ENCODE measurements at places on chromosomes 4 and X. TPM values are rescaled to one million over a fixed set of nuclear protein-coding genes. Genes with fewer than 3 reads are reported as not detected.

DNA sequence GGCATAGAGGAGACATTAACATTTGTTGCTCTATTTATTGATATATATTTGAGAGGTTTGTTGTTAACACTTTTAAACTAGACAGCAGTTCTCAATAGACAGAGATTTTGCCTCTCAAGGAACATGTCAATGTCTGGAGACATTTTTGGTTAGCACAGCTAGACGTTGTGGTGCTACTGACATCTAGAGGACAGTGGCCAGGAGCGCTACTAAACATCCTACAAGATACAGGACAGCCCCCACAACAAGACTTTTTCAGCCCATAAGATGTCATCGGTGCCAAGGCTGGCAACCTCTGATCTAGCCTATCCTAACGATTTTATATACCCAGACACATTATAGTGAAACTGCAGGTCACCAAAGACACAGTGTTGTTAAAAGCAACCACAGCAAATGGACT lies 18.4 kb upstream of the CTSO start:
- no peaks in the 10 kb centered on the region for H3K27me3 ChIP-seq
- DNase-seq = peak; percentile 18
- no peaks in the 10 kb centered on the region for H3K36me3 ChIP-seq
- H3K4me1 ChIP-seq = no peaks in the 10 kb centered on the region

DNA sequence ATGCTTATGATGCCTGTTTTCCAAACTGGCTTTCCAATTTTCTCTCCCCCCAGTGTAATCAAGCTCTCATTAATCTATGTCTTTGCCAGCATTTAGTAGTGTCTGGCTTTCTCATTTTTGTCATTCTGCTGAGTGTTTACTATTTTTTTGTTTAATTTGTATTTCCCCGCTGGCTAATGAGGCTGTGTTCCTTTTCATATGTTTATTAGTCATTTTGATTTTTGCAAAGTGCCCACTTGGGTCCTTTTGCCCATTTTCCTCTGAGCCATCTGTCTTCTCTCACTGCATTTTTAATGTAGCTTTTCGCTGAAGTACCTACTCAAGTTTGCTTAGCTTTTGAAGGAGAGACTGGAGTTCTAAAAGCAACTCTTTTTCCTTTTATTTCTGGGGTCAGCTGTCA lies 14.7 kb downstream of the DCK start:
- no peaks in the 10 kb centered on the region for H3K27me3 ChIP-seq

- H3K27ac ChIP-seq = no peak overlapping the region
- H3K4me1 ChIP-seq = peaks cover 4% of the 10 kb centered on the region
- H3K36me3 ChIP-seq = no peaks in the 10 kb centered on the region
These were observed 163.4 kb downstream of the PTTG2 start for GRCh38 chr4:38123555-38123954.

DNA sequence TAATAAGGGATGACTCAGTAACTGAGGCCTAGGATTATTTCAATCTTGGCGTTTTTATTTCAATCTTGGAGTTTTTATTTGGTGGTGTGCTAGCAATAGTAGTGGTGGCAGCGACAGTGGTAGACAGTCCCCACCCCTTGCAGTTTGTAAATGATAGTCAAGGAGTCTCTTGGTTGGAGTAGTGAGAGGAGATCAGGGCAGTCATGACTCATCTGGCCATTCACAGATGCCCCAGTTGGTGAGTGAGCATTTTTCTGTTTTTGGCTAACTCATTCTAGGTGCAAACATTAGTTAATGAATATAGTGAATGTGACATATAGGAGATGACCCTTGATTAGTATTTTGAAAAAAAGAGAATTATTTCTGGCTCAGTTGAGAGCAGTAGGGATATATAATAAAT lies 93.5 kb upstream of the ADAD1 start:
- H3K27ac ChIP-seq = peak overlapping the region; percentile 67
- H3K4me1 ChIP-seq = no peaks in the 10 kb centered on the region
- DNase-seq = peak; percentile 11
- no peaks in the 10 kb centered on the region for H3K27me3 ChIP-seq
- no peak overlapping the region for H3K4me3 ChIP-seq

DNA sequence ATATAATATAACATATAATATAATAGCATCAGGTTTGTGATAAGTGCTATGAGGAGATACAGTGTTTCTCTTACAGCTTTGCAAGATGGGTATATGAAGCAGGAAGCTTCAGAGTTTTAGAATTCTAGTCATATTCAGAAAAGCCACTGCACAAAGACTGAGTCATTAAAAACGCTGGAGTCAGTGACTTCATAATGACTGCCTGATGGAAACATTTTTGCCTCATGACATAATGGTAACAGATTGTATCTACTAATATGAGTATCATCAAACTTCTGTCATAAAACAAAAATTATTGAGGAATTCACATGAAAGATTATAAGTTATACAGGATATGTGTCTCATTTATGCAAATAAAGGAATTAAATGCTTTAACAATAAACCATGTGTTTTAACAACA lies 46.8 kb downstream of the EPHA5 start:
- H3K4me3 ChIP-seq = no peak overlapping the region
- H3K36me3 ChIP-seq = no peaks in the 10 kb centered on the region
- H3K27ac ChIP-seq = no peak overlapping the region

DNA sequence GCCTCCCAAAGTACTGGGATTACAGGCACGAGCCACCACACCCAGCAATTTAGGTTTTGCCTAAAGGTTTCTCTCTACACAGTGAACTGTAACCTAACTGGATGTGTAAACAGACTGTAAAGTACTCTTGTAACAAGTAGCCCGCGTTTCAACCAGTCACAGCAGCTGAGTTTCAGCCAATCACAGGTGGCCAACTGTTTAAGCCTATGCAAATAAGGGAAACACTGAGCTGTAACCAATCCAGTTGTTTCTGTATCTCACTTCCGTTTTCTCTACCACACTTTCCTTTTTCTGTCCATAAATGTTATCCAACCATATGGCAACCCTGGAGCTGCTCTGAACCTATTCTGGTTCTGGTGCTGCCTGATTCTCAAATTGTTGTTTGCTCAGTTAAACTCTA lies 59.9 kb downstream of the DIPK2B start:
- no peak overlapping the region for H3K4me3 ChIP-seq
- no peaks in the 10 kb centered on the region for H3K4me1 ChIP-seq
- no peak overlapping the region for H3K27ac ChIP-seq
- DNase-seq = no peak
- H3K36me3 ChIP-seq = no peaks in the 10 kb centered on the region
- H3K27me3 ChIP-seq = peaks cover 39% of the 10 kb centered on the region

DNA sequence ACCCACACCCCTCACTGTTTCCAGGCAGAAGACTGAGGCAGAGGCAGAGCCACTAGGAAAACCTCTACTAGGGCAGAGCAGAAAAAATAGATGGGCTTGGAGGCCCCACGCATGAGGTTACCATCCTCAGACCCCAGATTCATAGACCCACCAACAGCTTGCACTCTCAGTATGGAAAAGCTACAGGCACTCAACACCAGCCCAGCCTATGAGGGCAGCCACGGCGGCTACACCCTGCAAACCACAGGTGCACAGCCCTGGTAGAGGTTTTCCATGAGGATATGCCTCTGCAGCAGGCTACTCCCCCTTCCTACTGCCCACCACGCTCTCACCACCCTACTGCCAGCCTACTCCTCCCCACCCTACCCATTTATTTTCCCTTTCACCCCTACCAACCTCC lies 235.1 kb downstream of the CWH43 start:
- no peaks in the 10 kb centered on the region for H3K4me1 ChIP-seq
- H3K36me3 ChIP-seq = no peaks in the 10 kb centered on the region
- no peak overlapping the region for H3K4me3 ChIP-seq
- no peaks in the 10 kb centered on the region for H3K27me3 ChIP-seq
- no peak overlapping the region for H3K27ac ChIP-seq

DNA sequence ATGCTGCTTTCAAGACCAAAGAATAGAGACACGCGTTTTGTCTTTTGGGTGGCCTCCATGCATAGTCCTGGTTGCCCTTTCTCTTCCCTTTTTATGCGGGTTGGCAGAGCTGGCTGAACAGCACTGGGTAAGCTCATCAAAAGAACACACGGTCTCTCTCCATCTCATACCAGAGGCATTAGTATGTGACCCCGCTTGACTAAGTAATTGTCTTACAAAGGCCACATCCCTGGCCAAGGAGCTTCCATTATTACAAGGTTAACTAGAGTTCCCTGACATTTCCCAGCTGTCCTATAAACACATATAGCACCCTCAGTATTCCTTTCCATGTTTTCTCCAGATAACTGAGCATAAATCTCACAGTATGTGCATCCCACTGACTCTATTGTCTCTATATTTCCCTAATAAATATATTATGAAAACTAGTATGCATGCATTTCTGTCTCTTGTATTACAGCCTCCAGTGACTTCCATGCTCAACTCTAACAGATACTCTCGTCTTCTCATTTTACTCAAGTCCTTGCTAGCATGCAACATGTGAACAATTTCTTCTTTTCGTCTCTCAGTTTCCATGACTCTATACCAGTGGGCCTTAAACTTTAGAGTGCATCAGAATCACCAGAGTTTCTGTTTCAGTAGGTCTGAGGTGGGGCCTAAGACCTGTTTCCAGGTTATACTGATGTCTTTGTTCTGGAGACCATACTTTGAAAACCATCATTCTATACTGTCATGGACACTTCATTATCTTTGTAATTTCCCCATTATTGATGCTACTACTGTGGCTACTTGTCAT lies 247.7 kb upstream of the ARSJ start:
- no peak overlapping the region for H3K4me3 ChIP-seq
- no peaks in the 10 kb centered on the region for H3K36me3 ChIP-seq
- H3K27ac ChIP-seq = no peak overlapping the region
- H3K4me1 ChIP-seq = no peaks in the 10 kb centered on the region

GRCh38 chr4:177339477-177340374 lies 30.1 kb downstream of the NEIL3 start:
- peaks cover 11% of the 10 kb centered on the region for H3K4me1 ChIP-seq
- H3K4me3 ChIP-seq = no peak overlapping the region
- no peaks in the 10 kb centered on the region for H3K36me3 ChIP-seq
- no peaks in the 10 kb centered on the region for H3K27me3 ChIP-seq
- DNase-seq = peak; percentile 55

DNA sequence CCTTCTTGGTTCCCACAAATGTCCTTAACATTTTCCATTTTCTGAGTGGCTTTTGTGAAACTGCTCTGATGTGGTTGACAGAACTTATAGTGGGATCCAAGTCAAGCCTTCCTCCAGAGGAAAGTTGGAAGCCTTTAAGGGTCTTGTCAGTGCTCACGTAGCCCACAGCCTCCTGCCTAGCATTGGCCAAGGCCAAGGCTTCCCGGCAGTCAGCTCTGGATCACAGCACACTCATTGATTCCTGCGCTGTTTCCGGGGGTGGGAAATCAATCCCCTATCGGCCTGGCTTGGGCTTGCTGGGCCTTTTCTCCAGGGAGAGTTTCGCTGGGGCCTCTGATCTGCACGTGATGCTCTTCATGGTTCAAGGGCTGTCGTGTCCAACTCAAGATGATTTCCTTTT lies 76.1 kb downstream of the SLC9A6 start:
- H3K4me3 ChIP-seq = no peak overlapping the region
- no peak overlapping the region for H3K27ac ChIP-seq
- peaks cover 51% of the 10 kb centered on the region for H3K27me3 ChIP-seq
- DNase-seq = no peak
- no peaks in the 10 kb centered on the region for H3K4me1 ChIP-seq

- peaks cover 8% of the 10 kb centered on the region for H3K4me1 ChIP-seq
- H3K27me3 ChIP-seq = no peaks in the 10 kb centered on the region
- no peak for DNase-seq
- no peaks in the 10 kb centered on the region for H3K36me3 ChIP-seq
- no peak overlapping the region for H3K4me3 ChIP-seq
These were observed 60.6 kb upstream of the LIMCH1 start for GRCh38 chr4:41477181-41477905.

DNA sequence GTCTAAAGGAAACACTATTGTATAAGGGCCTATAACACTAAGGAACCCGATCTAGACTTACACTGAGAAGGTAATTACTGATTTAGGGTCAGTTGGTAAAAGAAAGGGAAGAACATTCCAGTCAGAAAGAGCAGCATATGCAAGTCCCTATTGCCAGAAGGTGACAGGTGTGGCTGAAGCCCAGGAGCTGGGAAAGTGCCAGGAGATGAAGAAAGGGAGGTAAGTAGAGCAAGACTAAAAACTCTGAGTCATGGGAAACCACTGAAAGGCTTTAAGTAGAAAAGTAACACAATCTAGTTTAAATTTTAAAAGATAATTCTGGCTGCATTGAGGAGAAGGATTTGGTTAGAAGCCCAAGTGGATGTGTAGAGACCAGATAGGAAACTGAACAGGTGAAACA lies 77.7 kb upstream of the INTU start:
- no peak overlapping the region for H3K4me3 ChIP-seq
- no peaks in the 10 kb centered on the region for H3K27me3 ChIP-seq
- H3K36me3 ChIP-seq = no peaks in the 10 kb centered on the region
- peak; percentile 59 for DNase-seq

GRCh38 chrX:2682565-2683177 lies 8.4 kb upstream of the CD99 start:
- H3K27ac ChIP-seq = no peak overlapping the region
- H3K27me3 ChIP-seq = peaks cover 10% of the 10 kb centered on the region
- H3K36me3 ChIP-seq = no peaks in the 10 kb centered on the region

DNA sequence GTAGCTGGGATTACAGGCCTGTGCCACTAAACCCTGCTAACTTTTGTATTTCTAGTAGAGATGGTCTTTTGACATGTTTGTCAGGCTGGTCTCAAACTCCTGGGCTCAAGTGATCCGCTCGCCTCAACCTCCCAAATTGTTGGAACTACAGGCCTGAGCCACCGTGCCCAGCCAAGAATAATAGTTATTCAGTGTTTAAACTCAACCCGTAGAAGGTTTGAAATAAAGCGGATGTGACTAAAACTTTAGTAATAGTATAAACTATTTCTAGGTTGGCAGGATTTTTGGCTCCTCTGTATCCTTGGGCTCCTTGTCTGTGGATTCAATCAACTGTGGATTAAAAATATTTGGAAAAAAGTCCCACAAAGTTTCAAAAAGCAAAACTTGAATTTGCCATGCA lies 37.8 kb downstream of the PCDH10 start:
- no peaks in the 10 kb centered on the region for H3K27me3 ChIP-seq
- no peak overlapping the region for H3K4me3 ChIP-seq
- no peak for DNase-seq

LEF1 gene
- 3.0 TPM for total RNA-seq

PSMD10 gene
- 52.6 TPM for total RNA-seq

AFP gene
- not detected for total RNA-seq

TREX2 gene
- total RNA-seq = 0.49 TPM

TNIP3 gene
- total RNA-seq = 2.0 TPM

C4orf50 gene
- not detected for total RNA-seq

GNRHR gene
- total RNA-seq = not detected

SHISA3 gene
- not detected for total RNA-seq

PALLD gene
- total RNA-seq = 94.6 TPM
